Stimulated activated CD8-positive, alpha-beta memory T cell treated with anti-CD3 and anti-CD28 coated beads, Interleukin-4, amount 100 ng/mL, for 1 hour (primary cell): ENCODE measurements at places on chromosomes 3 and 15.

GRCh38 chr3:29181149-29181780 is 99.6 kb upstream of the RBMS3 start:
- DNase-seq = no peak

DNA sequence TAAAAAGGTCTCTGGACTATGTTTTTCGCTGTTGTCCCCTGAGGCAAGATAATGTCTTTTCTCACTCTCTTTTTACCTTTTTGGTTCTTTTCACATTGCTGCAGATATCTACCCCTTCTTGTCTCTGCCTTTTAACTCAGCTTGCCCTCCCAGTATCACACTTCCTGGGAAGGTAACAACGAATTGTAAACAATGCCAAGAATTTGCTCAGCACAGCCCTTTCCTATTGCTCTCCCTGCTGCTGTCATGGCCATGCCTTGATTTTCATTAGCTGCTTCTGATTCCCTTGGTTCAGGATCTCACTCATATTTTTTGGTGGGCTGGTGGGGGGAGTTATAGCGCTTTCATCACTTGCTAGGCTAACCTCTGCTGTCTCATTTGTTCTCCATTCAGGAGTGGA is 123.1 kb upstream of the DPH6 start:
- DNase-seq = no peak

DNA sequence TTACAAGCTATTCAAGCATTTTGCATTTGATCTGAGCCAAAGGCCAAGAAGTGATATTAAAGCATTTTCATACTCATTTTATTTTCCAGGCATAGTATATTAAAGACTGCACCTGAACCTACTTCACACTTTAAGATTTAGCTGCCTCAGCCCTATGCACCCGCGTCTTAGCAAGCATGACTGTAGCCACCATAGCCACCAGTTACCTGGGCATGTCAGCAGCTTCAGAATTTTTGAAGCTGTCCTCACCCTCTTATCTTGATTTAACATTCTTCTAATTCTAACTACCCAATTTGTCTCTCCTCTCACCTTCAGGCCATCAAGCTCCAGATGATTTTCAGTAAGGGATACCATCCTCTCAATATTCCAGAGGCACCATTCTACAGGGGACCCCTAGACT is 39.1 kb upstream of the KLHL6 start:
- DNase-seq = no peak

- DNase-seq = no peak
These were observed 136.1 kb downstream of the APBA2 start for GRCh38 chr15:29021857-29022256.

DNA sequence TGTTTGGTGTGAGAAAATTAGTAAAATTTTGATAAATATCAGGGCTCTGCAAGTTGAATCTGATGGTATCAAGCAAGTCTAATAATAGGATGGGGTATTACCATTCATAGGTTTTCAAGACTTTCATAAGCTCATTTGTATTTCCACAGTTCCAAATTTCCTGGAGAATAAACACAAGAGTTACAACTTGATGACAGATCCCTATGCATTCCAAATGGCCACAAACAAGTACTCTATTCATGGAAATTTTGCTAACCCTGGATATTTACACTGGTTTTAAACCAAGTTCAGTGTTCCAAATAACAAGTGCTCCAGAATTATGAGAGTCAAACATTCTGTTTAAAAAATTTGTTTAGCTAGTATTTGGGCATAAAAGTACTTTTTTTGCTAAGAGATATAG is 75.0 kb upstream of the CNTN6 start:
- no peak for DNase-seq

DNA sequence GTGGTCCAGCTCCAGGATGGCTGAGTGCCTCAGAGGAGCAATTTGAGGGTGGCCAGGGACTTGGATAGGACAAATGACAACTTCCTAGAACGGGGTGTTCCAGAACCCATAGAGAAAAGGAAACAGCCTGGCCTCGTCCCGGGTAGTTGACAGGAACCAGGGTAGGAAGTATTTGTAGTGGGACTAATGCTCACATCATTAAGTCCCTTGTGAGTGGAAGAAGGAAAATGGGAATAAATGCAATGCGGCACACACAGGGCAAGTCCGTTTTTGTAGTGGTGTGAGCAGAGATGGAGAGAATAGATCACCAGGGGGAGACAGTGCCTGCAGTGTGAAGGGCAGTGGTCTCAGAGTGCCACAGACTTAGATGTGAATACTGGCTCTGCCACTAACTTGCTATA is 19.6 kb downstream of the TIMP4 start:
- no peak for DNase-seq

DNA sequence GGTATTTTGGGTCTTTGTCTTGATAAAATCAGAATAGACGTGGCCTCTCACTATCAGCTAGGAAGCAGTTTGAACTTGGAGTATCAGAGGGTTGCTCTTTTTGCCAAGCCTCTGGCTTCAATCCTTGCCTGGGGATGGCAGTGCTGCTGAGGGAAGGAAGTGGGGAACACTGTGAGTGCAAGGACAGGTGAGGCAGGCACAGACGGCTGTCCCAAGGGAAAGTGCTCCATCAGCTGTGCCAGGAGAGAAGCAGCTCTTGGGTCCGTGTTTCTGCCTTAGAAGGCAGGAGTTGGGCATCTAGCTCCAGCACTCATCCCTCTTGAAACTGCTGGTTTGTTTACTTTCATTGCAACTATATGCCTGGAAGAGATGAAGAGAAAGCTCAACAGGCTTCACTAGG is 33.2 kb downstream of the PML start:
- no peak for DNase-seq

- no peak for DNase-seq
These were observed 77.4 kb downstream of the SNRK start for GRCh38 chr3:43363621-43364266.

DNA sequence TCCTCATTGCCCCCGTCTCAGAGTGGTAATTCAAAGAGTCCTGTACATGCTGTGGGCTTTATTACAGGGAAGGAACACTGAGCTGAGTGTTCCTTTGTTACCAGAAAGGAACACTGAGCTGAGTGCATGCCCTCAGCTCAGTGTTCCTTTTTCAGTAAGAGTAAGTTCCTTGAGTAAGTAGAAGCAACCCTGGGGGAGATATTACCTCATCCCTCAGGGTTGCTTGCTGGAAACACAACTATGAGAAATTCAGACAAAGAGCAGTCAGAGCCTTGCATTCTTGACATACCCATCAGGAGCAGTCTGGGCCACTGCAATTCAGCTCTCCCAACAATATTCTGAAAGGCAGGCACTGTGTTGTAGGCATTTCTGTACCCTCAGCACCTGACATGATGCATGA is 17.0 kb downstream of the CHRM5 start:
- no peak for DNase-seq

DNA sequence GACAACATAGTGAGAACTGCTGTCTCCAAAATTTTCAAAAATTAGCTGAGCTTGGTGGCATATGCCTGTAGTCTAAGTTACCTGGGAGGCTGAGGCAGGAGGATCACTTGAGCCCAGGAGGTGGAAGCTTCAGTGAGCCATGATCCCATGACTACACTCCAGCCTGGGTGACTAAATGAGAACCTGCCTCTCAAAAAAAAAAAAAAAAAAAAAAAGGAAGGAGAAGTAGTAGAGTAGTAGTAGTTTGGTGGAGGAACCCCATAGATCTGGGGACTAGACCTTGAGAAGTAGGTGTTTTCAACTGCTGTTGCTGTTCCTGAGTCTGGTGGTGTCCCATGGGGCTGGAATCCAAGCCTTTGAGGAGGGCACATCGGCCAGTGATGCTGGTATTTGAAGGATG is 38.4 kb upstream of the UBE2E2 start:
- no peak for DNase-seq

DNA sequence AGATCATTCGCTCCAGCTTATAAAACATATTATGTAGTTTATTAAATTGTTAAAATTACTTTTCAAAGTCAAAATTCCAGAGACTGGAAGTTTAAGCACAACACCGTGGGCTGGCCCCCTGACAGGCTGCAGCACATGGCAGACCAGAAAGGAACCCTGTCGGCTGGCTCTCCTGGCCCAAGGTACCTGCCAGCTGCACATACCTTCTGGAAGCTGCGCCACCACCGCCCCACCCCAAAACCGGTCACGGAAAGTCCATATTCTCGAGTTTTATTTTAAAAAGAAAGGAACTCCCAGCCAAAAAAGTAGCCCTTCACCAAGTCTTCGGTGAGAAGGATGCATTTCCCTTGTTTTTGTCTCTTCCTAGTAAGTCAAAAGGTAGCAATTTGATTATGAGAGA is 94.6 kb downstream of the FOXP1 start:
- no peak for DNase-seq

DNA sequence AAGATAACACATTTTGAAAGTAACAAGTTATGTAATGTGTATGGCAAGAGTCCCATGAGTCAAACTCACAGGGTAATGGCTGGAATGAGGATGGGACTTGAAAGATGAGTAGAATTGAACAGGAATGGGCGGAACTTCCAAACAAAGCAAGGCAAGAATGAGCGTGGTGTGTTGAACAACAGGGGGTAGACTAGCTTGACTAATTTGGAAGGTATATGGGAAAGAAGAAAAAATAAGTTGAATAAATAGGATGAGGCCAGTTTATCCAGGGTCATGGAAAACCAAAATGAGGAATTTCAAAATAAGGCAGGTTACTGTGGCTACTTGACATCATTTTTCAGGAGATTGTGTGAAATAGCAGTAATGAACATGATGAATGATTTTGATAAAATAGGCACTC is 2.5 kb upstream of the DPH6 start:
- DNase-seq = no peak

- no peak for DNase-seq
These were observed 10.9 kb downstream of the TTLL3 start for GRCh38 chr3:9820946-9821345.

GRCh38 chr3:43497905-43498365 is 123.9 kb downstream of the ANO10 start:
- DNase-seq = no peak

DNA sequence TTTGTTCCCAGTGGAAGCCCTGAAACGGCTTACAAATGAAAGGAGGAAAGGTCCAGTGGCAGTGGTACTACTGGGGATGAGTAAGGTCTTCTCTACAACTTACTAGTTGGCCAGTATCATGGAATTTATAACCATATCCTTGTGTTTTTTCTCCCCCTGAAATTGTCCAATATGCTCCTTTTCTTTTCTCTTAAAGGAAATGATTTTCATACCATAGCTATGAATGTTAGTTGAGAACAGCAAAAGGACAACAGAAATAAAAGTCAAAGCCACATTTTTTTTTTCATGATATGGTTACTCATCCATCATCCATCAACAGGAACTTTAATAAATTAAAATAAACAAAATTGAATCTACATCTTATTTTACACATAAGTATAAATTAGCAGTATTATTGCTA is 450.4 kb downstream of the MFSD1 start:
- DNase-seq = no peak

DNA sequence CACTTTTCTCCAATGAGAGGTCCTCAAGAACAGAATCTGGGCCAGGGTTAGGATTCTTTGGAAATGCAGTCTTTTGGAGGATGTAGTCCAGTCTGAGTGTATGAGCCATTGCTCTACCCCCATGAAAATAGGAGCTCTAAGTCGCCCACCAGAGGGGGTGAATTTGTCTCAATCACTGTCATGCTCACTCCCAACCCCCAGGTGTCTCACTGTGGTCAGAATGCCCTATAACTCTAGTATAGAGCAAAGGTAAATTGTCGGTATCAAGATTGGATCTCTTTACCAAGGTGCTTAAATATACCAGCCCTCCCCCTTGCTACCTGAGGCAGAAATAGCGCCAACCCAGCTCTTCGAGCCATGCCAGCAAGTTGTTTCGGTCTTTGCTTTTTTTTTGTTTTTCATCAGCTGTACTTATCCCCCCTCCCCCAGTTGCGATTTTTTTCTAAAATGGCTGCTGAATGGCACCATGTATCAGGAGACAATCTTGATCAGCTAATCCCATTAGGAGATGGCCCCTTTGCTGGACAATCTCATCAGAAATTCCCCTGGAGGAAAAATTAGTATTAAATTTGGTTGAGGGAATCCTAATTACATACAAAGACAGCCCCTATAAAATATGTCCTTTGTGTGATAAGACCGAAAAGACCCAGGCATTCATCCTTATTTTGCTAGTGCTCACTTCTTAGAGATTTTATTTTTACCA is 130.7 kb downstream of the EBLN2 start:
- no peak for DNase-seq

- no peak for DNase-seq
These were observed 137.4 kb downstream of the RYR3 start for GRCh38 chr15:33448151-33448550.

GRCh38 chr3:62898530-62899496 is 23.6 kb upstream of the CADPS start:
- no peak for DNase-seq

- no peak for DNase-seq
These were observed 189.7 kb downstream of the SHQ1 start for GRCh38 chr3:72658466-72659100.

GRCh38 chr3:129461022-129461421 is 21.0 kb downstream of the IFT122 start:
- DNase-seq = no peak

DNA sequence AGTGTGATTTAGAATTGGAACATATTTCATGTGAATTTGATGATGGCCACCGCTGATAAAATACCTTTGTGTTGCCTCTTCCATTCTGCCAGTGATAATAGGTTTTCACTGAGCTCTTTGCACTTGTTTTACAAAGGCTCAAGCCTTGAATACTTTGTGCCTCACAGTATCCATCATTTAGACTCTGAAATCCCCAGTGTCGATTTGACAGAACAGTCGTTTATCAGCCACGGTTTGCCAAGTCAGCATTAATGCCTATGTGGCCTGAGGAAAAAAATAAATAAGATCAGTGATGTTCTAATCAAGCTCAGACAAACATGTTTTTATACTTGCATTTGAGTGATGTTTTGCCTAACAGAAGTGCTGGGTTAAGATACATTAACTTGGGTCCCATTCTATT is 399.1 kb downstream of the RBMS3 start:
- DNase-seq = no peak

GRCh38 chr15:63134245-63134985 is 12.8 kb downstream of the LACTB start:
- no peak for DNase-seq

- peak; percentile 5 for DNase-seq
These were observed 455 bp upstream of the ABHD17C start for GRCh38 chr15:80694611-80695098.

- DNase-seq = no peak
These were observed 43.2 kb downstream of the SLC6A20 start for GRCh38 chr3:45753095-45753494.

DNA sequence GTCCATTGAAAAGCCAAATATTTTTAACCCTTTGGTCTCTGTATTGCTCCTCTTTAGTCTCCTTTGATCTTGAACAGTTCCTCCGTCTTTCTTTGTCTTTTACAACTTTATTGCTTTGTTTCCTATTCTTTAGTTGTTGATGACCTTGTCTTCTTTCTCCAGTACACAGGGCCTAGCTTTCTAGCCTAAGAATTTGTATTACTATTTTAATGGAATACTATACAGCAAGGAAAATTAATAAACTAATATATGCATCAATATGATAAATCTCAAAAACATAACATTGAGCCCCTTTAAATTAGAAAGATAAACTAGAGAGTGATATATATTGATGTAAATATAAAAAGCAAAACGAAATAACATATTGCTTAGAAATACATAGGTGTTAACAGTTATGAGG is 88.7 kb downstream of the NR1D2 start:
- no peak for DNase-seq
